ENCODE measurements at places on chromosomes 3 and 15. TPM values are rescaled to one million over a fixed set of nuclear protein-coding genes. Genes with fewer than 3 reads are reported as not detected.

The PARP9 gene
- 40.0 TPM for total RNA-seq

The PYGO1 gene
- 4.9 TPM for total RNA-seq

DNA sequence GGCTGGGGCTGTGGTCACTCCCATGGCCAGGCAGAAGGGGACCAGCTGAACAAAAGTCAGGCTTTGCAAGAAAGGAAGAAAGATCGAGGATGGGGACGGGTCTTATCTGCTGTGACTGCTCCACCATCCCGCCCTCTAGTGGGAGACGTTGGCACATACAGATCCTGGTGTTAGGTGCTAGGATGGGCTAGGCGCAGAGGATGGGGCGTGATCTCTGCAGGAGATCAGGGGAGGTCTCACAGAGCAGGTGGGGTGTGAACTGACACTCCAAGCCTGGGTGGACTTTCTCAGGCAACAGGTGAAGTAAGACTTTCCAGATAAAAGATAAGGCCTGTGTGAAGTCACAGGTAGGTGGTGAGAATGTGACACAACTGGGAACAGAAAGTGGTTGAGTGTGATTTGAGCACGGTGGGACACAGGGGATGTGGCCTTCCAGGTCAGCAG lies 141.9 kb upstream of the SMAD3 start:
- peak; percentile 35 for DNase-seq

DNA sequence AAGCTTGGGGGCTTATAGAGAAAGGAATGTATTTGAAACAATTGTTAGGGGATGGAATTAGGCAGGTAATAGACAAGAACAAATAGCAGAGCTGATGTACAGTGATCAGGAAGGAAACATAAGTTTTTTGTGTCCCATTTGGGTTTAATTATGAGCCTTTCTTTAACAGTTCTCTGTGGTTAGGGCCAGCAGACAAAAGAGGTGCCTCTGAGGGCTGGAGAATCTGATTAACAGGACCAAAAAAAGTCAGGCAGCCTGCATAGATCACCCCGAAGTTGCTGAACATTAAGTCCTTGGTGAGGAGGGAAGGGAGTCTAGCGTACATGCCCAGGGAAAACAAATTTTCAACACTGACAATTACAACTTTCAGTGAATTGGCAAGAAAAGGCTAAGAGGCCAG lies 88.6 kb upstream of the SPRED1 start:
- no peak for DNase-seq

- DNase-seq: no peak
Observed at GRCh38 chr3:134294302-134295280, 43.9 kb upstream of the RYK start.

- DNase-seq: no peak
Observed at GRCh38 chr3:128195369-128195768, 42.1 kb downstream of the EEFSEC start.

GRCh38 chr3:145735631-145736030 lies 425.4 kb downstream of the PLOD2 start:
- DNase-seq: no peak

Measured in MG63 (cell line).